Naive B cell (primary cell): ENCODE measurements at places on chromosomes 2 and 18.

- no peak for DNase-seq
Measured at GRCh38 chr2:25347846-25348245, 6.1 kb upstream of the DNMT3A start.

DNA sequence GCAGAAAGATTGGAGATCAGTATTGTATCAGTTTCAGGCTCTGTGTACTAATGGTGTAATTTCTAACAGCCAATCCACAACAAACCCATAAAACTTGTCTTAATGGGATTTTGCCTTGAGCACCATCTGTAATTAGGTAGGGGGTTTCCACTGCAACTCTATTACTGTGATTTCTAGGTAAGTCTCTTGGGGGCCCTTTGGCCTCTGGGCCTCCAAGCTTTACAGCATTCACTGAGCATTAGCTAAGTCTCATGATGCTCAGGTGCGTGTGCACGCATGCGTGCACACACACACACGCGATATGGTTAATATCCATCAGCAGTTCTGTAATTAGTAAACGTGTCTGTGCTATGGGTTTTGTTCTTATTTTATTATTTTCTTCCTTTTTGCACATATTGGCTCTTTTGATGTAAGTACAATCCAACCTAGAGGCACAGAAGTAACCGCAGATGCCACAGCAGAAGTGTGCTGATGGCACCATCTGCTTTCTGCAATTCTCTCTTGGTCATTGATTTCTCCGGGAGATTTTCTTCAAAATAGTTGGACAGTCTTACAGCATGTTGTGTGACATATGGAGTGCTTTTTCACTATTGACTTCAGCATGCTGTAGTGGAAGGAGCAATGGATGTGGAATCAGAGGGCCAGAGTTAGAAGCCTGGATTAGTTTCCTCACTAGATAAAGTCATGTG is 592.0 kb downstream of the LRRTM4 start:
- DNase-seq: no peak

- DNase-seq: no peak
Measured at GRCh38 chr2:157792335-157793052, 83.6 kb downstream of the ACVR1 start.

- no peak for DNase-seq
Measured at GRCh38 chr2:187574969-187575750, 20.9 kb upstream of the TFPI start.

- no peak for DNase-seq
Measured at GRCh38 chr18:34660572-34660971, 49.5 kb upstream of the DTNA start.
